Activated naive CD8-positive, alpha-beta T cell treated with anti-CD3 and anti-CD28 coated beads, Interleukin-2, amount 10 ng/mL, durations not matched to agents 7 days and 5 days (primary cell): ENCODE measurements at places on chromosomes 7 and 10. TPM values are rescaled to one million over a fixed set of nuclear protein-coding genes. Genes with fewer than 3 reads are reported as not detected.

- no peak for DNase-seq
- H3K27ac ChIP-seq: no peak overlapping the region
- no peaks in the 10 kb centered on the region for H3K4me1 ChIP-seq
- H3K4me3 ChIP-seq: no peak overlapping the region
- peaks cover 6% of the 10 kb centered on the region for H3K27me3 ChIP-seq
- no peaks in the 10 kb centered on the region for H3K36me3 ChIP-seq
These were observed 3.3 kb upstream of the ASB4 start for GRCh38 chr7:95482424-95482823.

DNA sequence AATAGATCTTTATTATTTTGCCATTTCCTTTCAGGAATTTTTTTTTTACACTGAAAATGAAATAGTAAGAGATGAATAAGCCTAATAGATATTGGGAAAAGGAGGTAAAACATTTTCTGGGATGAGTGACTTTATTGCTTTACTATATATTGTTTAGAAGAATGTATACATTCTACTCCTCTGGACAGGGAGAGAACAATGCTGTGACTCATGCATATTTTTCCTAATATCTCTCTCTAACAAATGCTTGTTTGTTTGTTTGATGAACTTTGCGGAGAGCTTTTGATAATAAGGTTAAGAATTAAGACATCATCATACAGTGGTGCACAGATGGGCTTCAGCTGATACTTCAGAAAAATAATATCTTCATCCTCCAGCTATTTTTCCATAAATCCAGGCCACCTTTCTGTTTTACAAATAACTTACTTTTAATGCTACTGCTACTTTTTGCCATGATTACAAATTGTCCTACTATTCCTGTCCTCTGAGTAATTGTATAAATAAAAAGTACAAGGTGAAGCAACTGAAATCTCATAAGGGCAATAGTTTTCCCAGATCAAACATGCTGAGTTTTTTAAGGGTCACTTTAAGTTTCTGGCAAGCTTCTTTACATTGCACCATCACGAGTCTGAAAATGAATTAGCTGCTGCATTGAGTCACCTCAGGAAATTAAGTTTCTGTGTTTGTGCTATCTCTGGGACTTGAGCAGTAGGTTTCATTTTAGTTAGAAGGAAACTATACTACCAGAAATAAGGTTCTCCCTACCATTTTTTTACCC lies 207.3 kb upstream of the POT1 start:
- no peak overlapping the region for H3K27ac ChIP-seq
- no peak for DNase-seq
- H3K4me3 ChIP-seq: no peak overlapping the region
- no peaks in the 10 kb centered on the region for H3K4me1 ChIP-seq
- no peaks in the 10 kb centered on the region for H3K36me3 ChIP-seq

GRCh38 chr10:18079665-18080295 lies 60.4 kb upstream of the CACNB2 start:
- no peak overlapping the region for H3K4me3 ChIP-seq
- no peak overlapping the region for H3K27ac ChIP-seq
- peaks cover 1% of the 10 kb centered on the region for H3K27me3 ChIP-seq
- DNase-seq: no peak

- DNase-seq: no peak
- peaks cover 23% of the 10 kb centered on the region for H3K27me3 ChIP-seq
- H3K4me1 ChIP-seq: peaks cover 2% of the 10 kb centered on the region
These were observed 11.4 kb downstream of the SLIT1 start for GRCh38 chr10:97174276-97174775.

DNA sequence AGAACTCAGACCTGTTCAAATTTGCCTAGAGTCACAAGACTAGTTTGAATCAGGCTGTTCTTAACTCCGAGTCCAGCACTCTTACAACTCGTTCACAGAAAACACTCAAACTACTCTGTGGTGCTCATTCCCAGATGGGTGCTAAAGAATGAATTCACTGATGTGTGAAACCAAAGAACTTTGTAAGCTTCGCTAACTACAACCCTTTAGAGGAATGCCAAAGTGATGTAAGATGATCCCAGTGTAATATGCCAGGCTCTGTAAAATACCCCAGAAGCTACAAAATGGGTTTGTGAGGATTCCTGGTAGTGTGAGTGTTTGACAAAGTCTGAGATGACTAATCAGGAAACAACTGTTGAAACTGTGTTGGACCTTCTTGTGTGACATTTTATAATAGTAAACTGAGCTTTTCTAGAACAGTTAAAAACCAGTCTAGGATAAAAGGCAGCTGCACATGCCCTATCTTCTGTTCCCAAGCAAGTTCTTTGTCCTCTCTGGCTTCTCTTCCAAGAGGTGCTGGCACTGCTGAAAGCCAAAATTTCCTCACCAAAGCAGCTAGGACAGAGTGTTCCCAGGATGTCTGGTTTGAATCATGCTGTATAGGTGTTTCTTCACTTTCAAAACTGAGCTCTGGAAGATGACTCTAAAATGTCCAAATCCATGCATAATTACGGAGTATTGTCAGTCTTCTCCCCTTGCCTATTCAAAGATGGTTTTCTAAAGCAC lies 527.6 kb downstream of the SORCS1 start:
- no peak overlapping the region for H3K4me3 ChIP-seq
- H3K36me3 ChIP-seq: no peaks in the 10 kb centered on the region
- no peaks in the 10 kb centered on the region for H3K4me1 ChIP-seq

DNA sequence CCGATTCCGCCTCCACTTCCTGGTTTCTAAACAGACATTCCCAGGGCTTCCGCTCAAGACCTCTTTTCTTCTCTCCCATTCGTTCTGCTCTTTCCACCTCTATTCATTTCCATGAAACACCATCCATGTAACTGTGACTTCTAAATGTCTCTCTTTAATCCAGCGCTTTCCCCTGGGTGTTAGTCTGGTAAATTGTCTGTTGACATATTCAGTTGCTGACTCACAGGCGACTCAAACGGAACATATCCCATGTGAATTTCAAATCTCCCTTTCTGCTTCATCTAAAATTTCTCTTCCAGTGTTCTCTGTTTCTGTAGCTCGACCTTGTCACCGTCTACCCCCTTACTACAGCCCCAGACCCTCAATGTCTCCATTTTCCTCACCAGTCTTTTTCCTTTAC lies 119.1 kb downstream of the PFKFB3 start:
- peaks cover 24% of the 10 kb centered on the region for H3K36me3 ChIP-seq
- H3K27ac ChIP-seq: no peak overlapping the region
- H3K27me3 ChIP-seq: no peaks in the 10 kb centered on the region
- H3K4me3 ChIP-seq: no peak overlapping the region
- peaks cover 7% of the 10 kb centered on the region for H3K4me1 ChIP-seq

- no peaks in the 10 kb centered on the region for H3K4me1 ChIP-seq
- H3K27me3 ChIP-seq: no peaks in the 10 kb centered on the region
- H3K27ac ChIP-seq: no peak overlapping the region
- no peaks in the 10 kb centered on the region for H3K36me3 ChIP-seq
- no peak for DNase-seq
These were observed 791.4 kb downstream of the PCDH15 start for GRCh38 chr10:54009672-54010071.

DNA sequence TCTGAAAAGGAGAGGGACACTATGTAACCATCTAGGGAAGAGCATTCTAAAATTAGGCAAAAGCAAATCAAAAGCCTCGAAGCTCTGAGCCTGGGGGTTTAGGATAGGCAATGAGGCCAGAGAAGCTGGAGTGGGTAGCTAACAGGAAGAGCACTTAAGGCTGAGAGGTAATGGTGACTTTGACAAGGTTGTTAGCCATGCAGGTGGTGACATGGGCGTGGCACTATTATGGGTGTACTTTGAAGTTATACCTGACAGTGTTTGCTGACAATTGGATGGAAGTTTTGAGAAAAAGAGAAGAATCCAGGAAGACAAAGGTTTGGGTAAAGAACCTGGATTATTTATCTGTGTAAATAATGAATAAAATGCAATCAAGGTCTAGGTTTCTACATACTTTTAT lies 383.0 kb upstream of the SEMA3C start:
- no peak for DNase-seq
- no peaks in the 10 kb centered on the region for H3K27me3 ChIP-seq
- no peaks in the 10 kb centered on the region for H3K36me3 ChIP-seq
- no peak overlapping the region for H3K4me3 ChIP-seq

- peaks cover 4% of the 10 kb centered on the region for H3K27me3 ChIP-seq
- no peaks in the 10 kb centered on the region for H3K36me3 ChIP-seq
- H3K4me3 ChIP-seq: no peak overlapping the region
- H3K27ac ChIP-seq: no peak overlapping the region
- DNase-seq: no peak
These were observed 142.7 kb downstream of the CTNNA3 start for GRCh38 chr10:67553254-67553653.

GRCh38 chr7:2011266-2012043 lies 221.3 kb downstream of the MAD1L1 start:
- H3K27ac ChIP-seq: no peak overlapping the region
- no peaks in the 10 kb centered on the region for H3K27me3 ChIP-seq
- H3K36me3 ChIP-seq: peaks cover 2% of the 10 kb centered on the region
- peak; percentile 25 for DNase-seq

- peaks cover 9% of the 10 kb centered on the region for H3K27me3 ChIP-seq
- no peak for DNase-seq
- no peaks in the 10 kb centered on the region for H3K36me3 ChIP-seq
- H3K27ac ChIP-seq: no peak overlapping the region
- no peaks in the 10 kb centered on the region for H3K4me1 ChIP-seq
These were observed 118.1 kb downstream of the ZNF365 start for GRCh38 chr10:62492012-62492869.

- H3K4me1 ChIP-seq: peaks cover 10% of the 10 kb centered on the region
- H3K36me3 ChIP-seq: no peaks in the 10 kb centered on the region
- H3K27me3 ChIP-seq: peaks cover 7% of the 10 kb centered on the region
- H3K27ac ChIP-seq: no peak overlapping the region
These were observed 84.5 kb upstream of the RET start for GRCh38 chr10:42992156-42992956.

GRCh38 chr7:135098391-135098790 lies 49.5 kb upstream of the TMEM140 start:
- H3K27me3 ChIP-seq: no peaks in the 10 kb centered on the region
- H3K4me1 ChIP-seq: peaks cover 5% of the 10 kb centered on the region
- DNase-seq: no peak
- no peak overlapping the region for H3K27ac ChIP-seq

- no peak for DNase-seq
- H3K4me1 ChIP-seq: peaks cover 5% of the 10 kb centered on the region
- peaks cover 2% of the 10 kb centered on the region for H3K27me3 ChIP-seq
- H3K4me3 ChIP-seq: peak overlapping the region; percentile 93
These were observed 1.3 kb upstream of the PRKAG2 start for GRCh38 chr7:151877911-151878835.

Gene GPC2
- total RNA-seq: 13.0 TPM

Gene FAM200A
- total RNA-seq: 6.9 TPM

Gene CLIP2
- total RNA-seq: 3.8 TPM
